Fibroblast of upper back skin (primary cell): ENCODE measurements at places on chromosomes 4 and X.
A peak's percentile ranks its signal among the peaks of the same experiment; 100 is the strongest.

- no peak for DNase-seq
Observed at GRCh38 chr4:87532109-87532508, 2.9 kb upstream of the SPARCL1 start.

DNA sequence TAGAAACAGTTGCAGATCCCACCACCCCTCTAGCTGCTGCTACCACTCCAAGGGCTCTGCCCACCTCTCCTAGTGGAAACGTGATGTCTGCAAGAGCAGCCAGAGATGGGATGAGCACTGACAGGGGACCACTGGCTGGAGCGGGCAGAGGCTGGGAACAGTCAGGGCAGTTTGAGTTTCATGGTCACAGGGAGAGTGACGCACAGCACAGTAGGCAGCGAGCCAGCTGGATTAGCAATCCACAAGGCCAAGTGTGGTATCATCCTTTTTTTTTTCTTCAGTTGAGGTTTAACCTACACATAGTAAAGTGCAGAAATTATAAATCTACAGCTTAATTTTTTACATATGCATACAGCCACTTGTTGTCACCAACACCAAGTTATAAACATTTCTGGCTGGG is 6.4 kb upstream of the SCML2 start:
- DNase-seq = no peak

- DNase-seq = no peak
Observed at GRCh38 chr4:86403575-86403974, 43.7 kb upstream of the MAPK10 start.

GRCh38 chr4:152103181-152103901 is 342.5 kb upstream of the GATB start:
- no peak for DNase-seq

- DNase-seq = no peak
Observed at GRCh38 chr4:105674011-105674410, 34.5 kb downstream of the INTS12 start.

DNA sequence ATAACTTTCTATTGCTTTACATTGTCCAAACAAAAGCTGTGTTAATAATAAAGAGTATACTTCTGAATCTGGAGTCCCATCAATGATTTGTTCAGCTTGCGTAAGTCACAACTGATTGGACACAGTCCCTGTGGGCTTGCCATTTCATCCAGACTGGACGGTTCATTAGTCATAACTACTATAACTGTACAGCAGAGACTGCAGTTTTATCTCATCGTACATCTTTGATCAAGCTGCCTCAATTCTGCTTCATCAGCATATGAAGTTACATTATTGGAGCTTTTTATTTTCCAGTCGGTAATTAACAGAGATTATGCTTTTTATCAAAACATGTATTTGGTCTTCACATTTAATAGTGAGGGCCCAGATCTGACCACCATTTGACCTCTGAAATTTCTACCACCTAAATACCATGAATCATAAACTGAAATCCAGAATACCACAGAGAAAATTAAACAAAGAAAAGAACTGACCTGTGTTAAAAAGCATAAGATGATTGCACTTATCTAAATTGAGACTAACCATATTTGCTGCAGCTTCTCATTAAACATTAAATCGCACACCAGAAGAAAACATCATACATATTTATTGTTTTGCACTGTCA is 12.5 kb upstream of the MAB21L2 start:
- peak; percentile 65 for DNase-seq

GRCh38 chrX:57667010-57667409 is 13.1 kb downstream of the NLRP2B start:
- no peak for DNase-seq

DNA sequence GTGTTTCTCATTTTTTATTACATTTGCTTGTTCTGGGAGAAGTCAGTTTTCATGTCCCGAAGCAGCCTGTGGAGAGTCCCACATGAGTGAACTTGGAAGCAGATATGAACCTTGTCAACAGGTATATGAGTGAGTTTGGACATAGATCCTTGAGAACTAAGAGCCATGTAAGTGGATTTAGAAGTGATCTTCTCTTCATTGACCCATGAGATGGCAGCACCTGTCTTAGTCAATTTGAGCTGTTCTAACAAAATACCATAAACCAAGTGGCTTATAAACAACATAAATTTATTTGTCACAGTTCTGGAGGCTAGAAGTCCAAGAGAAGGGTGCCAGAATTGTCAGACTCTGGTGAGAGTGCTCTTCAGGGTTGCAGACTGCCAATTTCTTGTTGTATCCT is 1043.8 kb downstream of the ADGRL3 start:
- no peak for DNase-seq

DNA sequence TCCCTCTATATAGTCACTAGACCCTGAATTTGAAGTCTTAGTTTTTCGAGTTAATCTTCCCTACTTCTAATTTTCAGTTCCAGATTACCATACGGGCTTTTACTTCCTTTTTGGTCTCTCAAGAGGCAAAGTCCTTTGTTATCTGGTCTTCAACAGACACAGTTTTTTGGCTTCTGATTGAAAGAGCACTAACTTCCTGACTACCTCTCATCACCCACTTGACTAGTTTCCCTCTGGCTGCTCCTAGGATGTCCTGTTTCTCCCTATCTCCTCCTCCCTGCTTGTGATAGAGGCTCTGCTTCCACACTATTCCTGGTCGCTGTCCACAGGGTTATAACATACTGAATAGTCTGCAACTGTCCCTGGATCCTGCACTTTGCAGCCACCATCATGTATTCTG is 16.7 kb upstream of the WDR44 start:
- DNase-seq = no peak

- DNase-seq = peak; percentile 48
Observed at GRCh38 chr4:69881173-69881773, 21.3 kb upstream of the SULT1E1 start.

DNA sequence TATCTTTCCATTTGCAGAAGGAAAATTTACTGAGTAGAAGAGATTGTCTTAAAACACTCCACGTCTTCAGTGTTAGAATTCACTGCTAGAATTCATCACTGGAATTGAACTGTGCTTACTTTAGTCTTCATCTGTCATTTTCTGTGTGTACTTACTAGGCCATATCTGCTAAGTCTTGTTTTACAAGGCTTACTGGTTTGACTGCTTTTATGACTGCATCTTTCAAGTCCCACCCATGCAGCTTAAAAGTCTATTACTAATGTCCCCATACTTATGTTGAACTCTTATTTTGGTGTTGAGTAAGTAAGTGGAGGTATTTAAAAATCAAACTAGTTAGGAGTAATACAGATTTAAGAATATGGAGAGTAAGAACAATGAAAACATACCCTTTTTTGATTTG is 14.6 kb downstream of the CLCN3 start:
- DNase-seq = no peak

DNA sequence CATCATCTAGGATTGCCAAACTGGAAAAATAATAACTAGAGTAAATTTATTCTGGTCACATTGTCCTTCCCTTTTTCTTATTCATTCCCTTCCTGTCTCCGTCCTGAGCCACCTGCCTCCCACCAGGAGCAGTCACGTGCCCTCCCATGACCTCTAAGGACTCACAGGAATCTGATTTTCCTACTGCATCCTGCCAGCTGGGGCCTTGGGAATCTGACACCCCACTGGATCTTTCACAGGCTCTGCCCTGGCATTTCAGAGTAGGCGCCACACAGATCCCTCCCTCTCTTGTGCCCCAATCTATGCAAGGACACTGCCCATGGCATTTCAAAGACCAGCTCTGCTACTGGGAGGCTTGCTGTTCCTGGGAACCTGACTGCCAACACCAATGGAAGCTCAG is 520.5 kb downstream of the PPARGC1A start:
- no peak for DNase-seq

- peak; percentile 64 for DNase-seq
Observed at GRCh38 chr4:162791226-162791625, 375.5 kb downstream of the NAF1 start.

DNA sequence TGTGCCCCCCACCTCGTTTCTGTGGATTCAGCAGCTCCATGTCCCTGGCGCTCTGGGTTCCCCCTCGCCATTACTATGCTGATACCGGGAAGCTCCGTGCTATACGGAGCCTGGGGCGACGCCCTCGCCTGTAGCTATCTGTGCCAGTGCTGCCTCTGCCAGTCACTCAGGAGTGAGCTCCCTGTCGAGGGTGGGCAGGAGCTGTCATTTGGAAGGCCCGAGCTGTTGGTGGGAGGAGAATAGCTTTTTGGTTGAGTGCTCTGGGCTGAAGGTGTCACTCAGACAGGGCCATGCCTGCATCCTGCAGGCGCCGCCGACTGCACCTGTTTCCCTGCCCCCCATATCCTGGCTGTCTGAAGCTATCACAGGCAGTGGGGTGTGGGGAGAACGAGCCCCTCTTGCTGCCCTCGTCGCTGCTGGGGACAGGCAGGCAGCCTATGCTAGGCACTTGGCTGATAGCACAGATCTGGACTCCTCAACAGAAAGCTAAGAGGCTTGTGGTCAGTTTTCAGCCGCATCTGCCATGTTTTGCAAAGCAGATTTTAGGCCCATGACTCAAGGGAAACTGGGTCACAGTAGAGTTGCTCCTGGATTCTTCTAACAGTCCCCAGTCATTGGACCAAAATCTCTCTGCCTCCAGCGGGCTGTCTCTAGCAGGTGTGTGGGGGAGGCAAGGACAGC is 31.8 kb downstream of the CPLX1 start:
- no peak for DNase-seq

- DNase-seq = no peak
Observed at GRCh38 chr4:181755846-181756245, 487.4 kb upstream of the TENM3 start.
